ENCODE measurements at places on chromosomes 3 and 15.

DNA sequence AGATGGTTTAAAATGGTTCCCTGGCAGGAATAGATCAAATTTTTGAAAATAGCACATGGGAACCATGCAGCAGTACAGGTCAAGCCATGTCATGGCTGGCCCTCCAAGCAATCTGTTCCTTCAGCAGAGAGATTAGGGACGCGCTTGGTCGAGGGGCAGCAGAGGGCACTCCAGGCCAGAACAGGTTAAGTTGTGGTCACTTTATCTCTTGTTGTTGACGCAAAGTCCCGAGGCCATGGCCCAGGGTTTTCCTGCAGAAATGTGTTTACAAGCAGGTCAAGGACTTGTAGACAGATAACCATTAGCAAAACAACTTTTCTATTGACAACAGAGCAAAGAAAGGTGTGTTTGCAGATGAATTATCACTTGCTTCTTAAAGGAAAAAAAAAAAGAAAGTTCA, 570.0 kb upstream of the NR2F2 start:
- no peak for DNase-seq

DNA sequence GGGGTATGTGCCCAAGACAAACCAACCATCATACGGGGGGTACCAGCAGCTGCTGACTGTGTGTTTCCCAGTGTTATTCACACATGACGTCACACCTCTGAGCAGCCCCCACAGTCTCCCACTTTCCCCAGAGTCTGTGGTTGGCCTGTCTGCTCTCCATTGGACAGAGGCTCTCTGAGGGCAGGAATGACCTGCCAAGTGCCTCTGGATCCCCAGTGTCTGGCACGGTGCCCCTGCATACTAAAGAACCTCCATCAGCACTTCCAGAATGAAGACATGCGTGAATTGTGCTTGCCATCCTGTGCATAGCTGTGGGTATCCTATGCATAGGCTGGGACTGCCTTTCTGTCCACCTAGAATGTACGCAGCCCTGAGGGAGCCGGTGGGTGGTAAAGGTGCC, 3.5 kb upstream of the CCDC9B start:
- DNase-seq = no peak

DNA sequence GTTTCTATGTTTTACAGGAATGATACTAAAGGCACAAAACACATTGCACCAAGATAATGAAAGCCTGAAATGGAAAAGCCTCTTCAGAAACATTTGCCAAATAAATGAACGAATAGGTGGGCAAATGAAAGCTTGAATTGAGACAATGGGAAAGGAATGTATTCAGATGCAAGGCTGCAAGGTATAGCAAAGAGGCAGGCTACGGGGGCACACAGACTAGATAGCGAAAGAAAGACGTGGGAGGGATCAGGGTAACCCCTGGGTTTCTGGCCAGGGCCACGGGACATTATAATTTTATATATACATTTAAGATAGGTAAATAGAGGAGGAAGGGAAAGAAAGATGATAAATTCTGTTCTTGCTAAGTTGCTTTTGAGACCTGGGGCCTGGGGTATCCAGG, 95.9 kb upstream of the NLGN1 start:
- no peak for DNase-seq

DNA sequence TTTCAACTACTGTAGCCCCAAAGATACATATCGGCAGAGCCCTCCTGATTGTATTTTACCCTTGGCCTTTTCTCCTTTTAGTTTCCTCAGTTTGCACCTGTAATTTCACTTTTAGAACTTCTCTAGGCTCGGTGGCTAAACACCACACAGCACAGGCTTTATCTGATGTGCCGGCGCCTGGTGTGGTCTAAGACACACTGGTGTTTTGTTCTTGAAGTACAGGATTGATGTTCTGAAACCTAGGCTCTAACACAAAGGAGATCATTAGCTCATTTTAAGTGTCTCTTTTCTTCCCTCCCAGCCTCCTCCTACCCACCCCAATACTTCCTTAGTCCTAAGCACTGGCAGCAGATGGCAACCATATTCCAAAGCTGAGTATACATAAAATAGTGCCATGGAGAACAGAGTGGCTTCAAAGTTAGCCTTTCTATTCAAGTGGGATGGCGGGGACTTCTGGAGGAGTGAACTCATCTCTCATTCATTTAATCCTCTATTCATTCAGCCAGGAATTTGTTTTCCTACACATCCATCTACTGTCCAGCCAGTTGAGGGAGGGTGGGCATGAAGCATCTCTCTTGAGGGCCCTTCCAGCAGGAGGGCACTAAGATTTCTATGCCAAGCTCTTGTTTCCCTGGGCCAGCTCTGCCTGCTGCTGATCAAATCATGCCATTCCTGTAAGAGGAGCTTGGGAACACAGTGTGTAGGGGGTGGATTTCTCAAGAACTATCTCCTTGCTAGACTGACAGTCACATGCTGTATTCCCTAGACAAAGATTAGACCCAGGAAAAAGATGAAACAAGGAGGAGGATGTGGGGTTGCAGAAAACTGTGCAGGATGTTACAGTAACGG, 71.2 kb downstream of the TIGIT start:
- DNase-seq = no peak

DNA sequence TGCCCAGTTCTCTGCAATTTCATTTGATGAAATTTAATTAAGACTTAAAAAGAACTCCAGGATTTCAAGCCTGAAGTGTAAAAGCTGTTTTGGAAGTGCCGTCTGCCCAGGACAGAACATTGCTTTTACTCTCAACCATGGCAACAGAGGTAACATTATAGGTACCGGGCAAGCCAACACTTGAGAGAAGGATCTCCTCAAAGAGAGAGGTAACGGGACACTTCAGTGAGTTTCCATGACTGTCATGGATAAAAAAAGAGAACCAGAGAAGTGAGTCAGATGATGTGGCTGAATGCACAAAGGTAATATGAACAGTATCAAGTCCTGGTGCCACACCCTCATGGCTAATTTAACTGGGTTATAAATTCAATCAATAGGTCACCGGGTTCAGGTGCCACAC, 130.2 kb upstream of the LMOD3 start:
- no peak for DNase-seq

- DNase-seq = no peak
These were observed 5.2 kb downstream of the GSK3B start for GRCh38 chr3:120089089-120089488.

GRCh38 chr3:62187022-62187431, 186.3 kb downstream of the FEZF2 start:
- DNase-seq = no peak

DNA sequence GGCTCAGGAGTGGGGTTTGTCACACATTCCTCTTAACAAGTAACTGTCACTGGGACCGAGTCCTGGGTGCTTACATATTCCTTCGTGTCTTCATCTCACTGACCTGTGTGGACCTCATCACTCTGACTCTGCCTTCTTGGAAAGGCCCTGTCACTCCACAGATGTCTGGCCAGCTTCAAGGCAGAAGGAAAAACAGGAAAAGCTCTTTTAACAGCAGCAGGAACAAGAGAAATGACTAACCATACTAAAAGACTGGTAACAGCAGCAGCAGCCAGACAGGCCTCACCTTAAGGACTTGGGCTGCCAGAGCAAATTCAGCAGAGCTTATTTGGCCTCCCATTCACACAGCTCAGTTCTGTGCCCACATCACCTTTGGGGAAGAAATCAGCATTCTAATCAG, 68.1 kb downstream of the USF3 start:
- no peak for DNase-seq

GRCh38 chr3:80550174-80550573, 782.4 kb upstream of the ROBO1 start:
- no peak for DNase-seq

GRCh38 chr3:192933779-192934460, 16.3 kb upstream of the MB21D2 start:
- no peak for DNase-seq

- DNase-seq = no peak
These were observed 302.2 kb downstream of the TUSC7 start for GRCh38 chr3:117011687-117012250.

GRCh38 chr15:82297546-82297945, 34.9 kb downstream of the SAXO2 start:
- DNase-seq = no peak

- no peak for DNase-seq
These were observed 129.3 kb downstream of the TMEM108 start for GRCh38 chr3:133167340-133168024.

DNA sequence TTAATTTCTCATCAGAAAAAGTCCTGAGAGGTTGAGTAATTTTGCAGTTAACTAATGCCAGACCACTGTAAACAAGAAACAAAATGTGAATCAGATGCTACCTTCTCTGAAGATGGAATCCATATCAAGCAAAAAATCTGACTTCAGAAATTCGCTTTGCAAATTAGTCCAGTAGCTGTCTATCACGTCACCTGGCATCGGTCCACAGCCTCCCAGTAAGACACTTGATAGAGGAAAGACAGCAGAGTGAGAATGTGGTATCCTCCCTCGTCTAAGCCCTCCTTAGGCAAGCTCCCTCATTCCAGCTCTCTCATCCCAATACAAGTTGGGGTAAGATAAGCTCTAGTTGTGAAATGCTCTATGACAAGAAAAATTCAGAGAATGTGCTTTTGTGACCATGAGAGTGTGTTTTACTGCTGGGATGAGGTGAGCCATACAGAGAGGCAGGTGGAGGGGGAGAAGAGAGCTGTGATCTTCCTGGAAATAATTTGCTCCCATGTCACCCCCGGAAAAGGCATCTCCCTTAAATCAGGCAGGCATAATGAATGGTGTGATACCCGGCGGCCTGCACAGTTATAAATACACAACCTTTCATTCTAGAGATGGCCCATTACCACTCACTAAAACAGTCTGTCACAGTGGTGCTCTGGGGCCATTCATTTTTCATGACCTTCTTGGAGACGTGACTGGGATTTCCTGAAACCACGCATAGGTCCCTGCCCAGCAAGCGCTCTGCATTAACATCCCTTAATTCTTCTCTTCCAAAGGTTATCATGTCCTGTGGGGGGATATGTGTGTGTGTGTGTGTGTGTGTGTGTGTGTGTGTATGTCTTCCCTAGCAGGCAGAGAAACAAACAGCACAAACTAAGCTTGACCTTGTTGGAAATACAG, 602.0 kb upstream of the KCNMB2 start:
- DNase-seq = no peak

DNA sequence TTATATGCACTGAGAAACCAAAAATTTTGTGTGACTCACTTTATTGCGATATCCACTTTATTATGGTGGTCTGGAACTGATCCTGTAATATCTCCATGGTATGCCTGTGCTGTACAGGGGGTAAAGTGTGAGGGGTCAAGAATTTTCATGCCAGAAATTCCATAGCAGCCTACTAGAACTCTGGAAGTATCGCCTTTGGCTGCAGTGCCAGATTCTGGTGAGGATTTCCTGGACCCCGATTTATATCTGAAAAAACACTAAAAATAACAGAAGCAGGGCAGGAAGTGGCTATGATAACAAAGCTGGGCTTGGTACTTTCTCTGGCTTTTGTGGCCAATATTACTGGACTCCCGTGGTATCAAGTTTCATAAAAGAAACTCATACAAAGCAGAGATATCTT, 36.4 kb downstream of the CCDC80 start:
- DNase-seq = no peak

DNA sequence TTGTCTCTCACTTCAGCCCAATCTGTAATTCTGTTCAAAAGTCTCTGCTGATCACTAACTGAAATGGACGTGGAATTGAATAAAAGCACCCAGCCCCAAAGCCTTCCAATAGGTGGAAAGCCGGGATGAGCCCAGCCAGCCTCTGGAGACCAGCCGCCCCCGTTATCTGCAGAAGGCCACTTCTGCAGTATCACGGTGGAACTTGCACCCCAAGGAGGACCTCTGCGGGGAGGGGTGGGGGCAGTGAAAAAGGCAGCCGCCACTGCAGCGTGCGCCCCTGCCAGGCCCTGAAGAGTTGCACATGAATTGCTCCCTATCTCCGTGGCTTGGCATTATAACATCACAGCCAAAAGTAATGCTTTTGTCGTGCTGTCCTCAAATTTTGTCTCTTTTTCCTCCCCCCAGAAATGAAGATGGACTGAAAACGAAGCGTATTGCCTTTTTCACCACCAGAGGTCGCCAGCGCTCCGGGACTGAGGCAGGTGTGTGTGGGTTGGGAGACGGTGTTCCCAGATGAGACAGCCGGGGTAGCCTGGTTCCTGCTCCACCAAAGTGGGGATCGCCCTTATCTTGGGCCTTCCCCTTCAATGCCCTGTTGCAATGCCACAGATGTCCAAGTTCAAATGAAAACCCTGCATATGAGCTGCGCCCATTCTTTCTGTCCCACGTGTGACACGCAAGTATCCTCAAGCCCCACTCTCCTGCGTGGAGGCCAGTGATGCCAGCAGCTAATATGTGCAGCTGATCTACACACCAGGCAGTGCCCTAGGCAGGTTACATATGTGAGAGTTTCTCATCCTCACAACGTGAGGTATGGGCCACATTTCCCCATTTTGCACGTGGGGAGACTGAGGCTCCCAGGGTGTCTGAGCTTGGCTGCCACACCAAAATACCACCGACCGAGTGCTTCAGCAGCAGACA, 96.0 kb downstream of the LRRK1 start:
- peak; percentile 66 for DNase-seq

DNA sequence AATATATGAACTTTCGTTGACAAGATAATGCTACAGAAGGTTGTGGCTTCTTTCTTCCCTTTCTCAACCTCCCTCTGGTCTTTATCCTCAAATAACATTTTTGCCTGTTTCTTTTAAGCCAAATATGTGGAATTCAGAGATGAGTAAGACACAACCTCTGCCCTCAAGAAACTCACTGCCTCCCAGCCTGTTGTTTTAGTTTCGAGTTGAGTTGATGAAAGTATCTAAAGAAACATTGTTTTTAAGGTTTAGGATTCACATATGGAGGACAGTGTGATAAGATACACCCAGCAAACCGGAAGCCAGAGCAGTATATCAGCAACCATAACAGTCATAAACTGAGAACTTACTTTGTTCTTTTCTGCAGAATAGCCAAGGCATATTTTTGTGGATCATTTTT, 218.6 kb downstream of the THSD4 start:
- no peak for DNase-seq

- DNase-seq = no peak
These were observed 13.9 kb downstream of the ITGB5 start for GRCh38 chr3:124873226-124873625.

DNA sequence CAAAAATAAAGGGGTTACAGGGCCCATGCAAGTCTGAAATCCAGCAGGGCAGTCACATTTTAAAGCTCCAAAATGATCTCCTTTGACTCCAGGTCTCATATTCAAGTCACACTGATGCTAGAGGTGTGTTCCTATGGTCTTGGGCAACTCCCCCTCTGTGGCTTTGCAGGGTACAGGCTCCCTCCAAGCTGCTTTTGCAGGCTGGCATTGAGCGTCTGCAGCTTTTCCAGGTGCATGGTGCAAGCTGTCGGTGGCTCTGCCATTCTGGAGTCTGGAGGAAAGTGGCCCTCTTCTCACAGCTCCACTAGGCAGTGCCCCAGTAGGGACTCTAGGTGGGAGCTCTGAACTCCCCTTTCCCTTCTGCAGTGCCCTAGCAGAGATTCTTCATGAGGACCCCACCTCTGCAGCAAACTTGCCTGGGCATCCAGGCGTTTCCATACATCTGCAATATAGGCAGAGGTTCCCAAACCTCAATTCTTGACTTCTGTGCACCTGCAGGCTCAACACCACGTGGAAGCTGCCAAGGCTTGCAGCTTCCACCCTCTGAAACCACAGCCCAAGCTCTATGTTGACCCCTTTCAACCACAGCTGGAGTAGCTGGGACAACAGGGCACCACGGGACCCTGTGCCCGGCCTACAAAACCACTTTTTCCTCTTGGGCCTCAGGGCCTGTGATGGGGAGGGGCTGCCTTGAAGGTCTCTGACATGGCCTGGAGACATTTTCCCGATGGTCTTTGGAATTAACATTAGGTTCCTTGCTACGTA, 80.1 kb upstream of the PLSCR5 start:
- no peak for DNase-seq

Data from activated CD4-positive, alpha-beta T cell treated with anti-CD3 and anti-CD28 coated beads for 24 hours (primary cell).